Posterior cingulate gyrus (tissue), 11 donors: ENCODE measurements at places on chromosomes 3 and 15.

DNA sequence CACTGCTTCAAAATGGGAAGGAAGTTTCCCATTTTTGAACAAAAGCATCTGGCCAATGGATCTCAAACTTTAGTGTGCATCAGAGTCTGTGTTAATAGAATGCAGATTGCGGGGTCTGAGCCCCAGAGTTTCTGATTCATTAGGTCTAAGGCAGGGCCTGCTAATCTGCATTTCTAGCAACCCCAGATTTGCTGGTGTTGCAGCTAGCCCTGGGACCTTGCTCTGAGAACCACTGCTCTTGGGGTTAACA lies 30.7 kb upstream of the USP3 start:
- no peak for DNase-seq

GRCh38 chr15:43105077-43105736 lies 631 bp downstream of the UBR1 start:
- no peak for DNase-seq

DNA sequence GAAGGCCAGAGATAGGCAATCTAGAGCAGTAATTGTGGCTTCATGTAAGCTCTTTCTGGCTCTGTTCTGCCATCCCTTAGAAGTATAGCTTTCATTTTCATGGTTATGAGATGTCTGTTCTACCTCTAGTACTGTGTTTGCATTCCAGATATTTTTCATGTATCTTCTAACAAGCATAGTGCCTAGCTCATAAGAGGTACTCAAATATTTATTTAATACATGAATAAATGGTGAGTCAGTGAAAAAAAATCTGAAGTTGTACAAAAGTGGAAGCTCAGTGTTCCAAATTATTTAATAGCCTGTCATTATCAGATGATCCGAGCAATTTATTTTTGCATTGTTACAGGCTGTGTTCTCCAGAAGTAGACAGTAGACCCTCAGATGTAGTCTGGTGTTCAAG lies 64.3 kb downstream of the OXSM start:
- no peak for DNase-seq

- DNase-seq = no peak
Measured at GRCh38 chr3:73743551-73743950, 118.8 kb upstream of the PDZRN3 start.

DNA sequence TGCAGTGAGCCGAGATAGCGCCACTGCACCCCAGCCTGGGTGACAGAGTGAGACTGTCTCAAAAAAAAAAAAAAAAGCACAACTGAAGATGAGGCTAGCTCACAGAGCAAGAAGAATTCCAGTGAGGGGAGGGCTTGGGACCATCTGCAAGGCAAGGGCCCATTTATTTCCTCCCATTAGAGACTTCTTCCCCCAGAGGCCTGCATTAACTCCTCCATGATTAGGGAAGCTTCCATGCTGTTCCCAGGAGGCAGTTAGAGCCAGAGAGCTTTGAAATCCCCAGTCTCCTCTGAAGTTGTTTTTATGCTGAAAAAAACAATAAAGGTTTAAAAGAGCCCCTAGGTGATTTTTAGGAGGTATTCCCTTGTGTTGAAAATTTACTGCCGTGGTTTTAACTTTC lies 54.3 kb upstream of the ADCY5 start:
- no peak for DNase-seq

DNA sequence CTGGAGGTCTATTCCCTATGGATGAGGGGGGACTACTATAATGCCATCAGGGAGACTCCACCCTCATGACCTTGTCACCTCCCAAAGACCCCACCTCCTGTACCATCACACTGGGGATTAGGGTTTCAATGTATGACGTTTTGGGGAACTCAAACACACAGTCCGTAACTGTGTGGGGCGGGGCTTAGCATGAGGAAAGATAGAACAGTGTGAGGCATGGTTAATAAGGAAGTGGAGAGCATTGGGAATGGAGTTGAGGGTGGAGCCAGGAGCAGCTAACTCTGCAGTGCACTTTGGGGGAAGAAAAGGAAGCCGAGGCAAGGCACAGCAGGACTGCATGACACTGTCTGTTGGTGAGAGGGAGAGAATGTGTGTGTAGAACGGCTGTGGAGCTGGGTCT lies 90.9 kb upstream of the AGBL1 start:
- no peak for DNase-seq

GRCh38 chr3:180189310-180189648 lies 152.5 kb upstream of the PEX5L start:
- no peak for DNase-seq

DNA sequence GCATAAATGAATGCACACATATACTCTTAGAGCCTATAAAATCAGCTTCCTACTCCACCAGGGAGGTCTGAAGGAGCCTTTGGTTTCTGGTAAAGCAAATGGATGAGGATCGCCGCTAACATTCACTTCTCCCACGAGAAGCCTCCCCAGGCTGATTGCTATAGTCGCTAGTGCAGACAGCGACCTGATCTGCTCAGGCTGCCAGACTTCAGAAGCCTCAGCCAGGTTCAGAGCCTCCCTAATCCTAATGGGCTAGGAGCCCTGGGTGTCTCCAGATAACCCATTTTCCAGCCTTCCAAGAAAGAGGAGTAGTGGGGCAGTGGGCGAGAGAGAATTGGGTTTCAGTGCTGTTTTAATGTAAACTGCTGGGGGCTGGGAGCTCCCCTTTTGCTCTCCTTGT lies 35.4 kb downstream of the TPM1 start:
- DNase-seq = no peak

- no peak for DNase-seq
Measured at GRCh38 chr3:190019006-190019405, 101.7 kb downstream of the P3H2 start.
